ENCODE measurements at places on chromosomes 1 and 21.

GRCh38 chr21:44332383-44332782 is 6.8 kb downstream of the CFAP410 start:
- DNase-seq = no peak

GRCh38 chr1:205500240-205501233 is 3.9 kb upstream of the CDK18 start:
- DNase-seq = no peak

GRCh38 chr1:43867976-43868740 is 65.4 kb upstream of the ARTN start:
- no peak for DNase-seq

DNA sequence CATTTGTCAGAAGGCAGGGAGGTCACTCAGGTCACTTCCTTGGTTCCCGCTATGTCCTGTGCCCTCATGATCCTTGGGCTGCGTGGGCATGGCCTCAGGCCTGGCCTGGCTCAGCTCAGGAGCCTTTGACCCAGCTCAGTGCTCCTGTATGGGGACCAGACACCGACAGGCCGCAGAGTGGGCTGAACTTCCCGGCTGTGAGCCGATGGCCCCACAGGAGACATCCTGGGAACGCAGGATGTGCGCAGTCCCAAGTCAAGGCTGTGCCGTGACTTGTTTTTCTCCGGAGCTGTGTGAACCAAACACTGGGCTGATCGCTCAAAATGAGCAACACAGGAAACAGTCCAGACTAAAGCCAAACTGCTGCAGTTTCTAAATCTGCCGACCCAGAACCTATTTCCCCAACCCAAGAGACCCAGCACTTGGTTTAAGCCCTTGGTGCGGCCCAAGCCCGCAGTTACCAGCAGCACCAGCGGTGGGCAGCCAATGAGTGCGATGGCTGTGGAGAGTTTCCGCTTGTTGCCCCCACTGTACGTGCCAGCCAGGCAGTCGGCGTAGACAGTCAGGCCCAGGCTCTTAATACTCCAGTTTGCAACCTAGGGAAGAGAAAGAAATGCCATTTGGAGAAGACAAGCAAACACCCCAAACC is 92.3 kb upstream of the GCLM start:
- DNase-seq = no peak

DNA sequence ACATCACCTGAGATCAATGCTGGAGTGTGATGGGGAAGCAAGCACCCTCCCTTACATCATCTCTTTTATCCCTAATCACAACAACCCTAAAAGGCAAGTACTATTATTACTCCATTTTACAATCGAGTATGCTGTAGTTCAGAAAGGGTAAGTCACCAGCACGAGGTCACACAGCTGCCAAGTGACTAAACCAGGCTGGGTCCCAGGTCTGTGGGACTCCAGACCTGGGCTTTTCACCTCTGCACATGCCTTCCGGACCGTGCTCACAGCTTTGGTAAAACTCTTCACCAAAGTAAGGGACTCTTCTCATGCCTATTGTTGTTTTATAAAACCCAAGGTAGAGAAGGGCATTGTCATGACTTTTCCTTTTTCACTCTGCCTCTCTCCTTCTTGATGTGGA is 130.9 kb downstream of the DMRTB1 start:
- no peak for DNase-seq

DNA sequence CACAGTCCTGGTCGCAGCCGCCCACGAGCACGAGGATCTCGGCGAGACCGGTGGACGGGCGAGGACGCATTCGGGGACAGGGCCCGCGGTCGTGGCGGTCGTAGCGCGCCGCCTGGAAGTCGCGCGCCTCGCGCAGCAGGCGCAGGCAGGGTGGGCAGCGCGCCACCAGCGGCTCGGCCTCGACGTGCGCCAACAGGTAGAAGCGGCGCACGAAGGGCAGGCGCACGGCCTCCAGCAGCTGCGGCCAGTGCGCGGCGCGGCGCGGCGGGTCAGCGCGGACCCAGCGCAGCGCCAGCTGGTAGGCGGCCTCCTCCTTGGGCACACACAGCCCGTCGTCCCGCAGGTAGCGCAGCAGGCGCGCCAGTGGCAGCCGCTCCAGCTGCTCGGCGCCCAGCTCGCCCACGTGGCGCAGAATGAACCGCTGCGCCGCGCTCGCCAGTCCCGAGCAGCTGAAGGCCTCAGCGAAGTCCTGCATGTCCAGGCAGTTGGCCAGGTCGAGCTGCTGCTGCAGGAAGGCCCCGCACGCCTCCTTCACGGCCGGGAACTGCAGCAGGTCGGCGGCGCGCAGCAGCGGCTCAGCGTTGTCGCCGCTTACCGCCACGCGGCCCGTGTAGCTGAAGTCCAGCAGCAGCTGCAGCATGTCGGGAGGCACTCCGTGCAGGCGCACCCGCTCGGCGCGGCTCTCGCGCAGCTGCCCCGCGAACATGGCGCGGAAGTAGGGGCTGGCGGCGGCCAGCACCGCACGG is 573 bp downstream of the KLHL21 start:
- DNase-seq = peak; percentile 67

DNA sequence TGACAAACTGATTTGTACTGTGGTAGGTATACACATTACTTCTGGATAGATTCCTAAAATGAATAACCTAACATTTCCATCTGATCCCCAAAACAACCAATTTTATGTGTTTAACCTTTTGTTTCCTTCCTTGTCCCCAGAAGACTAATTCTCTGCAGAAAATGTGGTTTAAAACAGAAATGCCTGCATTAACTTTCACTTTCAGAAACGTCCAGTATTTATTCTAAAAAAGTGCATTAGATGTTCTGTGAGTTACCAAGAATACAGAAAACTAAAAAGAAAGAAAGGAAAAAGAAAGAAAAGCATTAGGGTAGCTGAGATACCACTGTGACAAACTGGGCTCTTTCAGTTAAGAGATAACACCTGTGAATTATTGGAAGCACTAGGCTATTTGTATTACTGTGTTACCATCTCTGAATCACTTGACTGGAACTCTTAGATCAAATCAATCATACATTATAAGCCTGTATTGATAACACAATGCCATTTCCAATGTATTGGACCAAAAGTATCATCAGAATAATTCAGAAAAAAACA is 177.7 kb downstream of the NCAM2 start:
- no peak for DNase-seq

DNA sequence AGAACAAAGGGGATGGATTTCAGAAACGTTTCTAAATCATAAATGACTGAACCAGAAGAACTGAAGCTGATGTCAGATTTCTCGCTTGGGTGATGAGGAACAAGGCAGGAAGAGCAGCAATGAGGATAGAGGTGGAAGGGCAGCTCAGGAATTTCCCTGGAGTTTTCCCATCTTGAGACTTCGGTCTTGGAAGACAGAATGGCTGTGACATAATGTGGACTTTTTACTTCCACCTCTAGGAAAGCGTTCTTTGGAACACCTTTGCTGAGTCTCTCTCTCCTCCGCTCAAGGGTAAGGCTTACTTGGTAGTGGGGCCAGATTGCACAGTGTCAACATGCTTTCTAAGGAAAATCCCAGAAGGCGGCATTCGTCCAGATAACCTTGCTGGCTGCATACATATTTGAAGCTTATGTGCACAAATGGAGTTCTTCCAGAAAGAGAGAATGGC is 36.6 kb downstream of the DEGS1 start:
- no peak for DNase-seq

DNA sequence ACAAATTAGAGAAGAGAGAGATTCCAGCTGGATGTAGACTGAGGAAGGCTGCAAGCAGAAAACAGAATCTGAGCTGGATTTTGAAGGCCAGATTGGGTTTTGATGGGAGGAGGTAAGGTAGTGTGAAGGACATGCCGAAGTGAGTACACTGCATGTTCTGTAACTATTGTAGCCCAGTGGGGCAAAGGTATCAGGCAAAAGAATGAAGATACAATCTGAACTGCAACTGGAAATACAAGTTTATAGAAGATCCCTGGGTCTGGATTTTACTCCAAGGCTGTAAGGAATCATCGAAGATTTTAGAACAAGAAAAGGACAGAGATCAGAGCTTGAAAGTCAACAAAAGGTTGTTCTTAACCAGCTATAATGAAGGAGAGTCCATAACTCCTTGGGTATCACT is 382.0 kb downstream of the KCNH1 start:
- DNase-seq = no peak

GRCh38 chr1:212479188-212479587 is 46.5 kb downstream of the NENF start:
- no peak for DNase-seq

GRCh38 chr1:169928438-169929209 is 34.9 kb upstream of the SCYL3 start:
- peak; percentile 36 for DNase-seq

DNA sequence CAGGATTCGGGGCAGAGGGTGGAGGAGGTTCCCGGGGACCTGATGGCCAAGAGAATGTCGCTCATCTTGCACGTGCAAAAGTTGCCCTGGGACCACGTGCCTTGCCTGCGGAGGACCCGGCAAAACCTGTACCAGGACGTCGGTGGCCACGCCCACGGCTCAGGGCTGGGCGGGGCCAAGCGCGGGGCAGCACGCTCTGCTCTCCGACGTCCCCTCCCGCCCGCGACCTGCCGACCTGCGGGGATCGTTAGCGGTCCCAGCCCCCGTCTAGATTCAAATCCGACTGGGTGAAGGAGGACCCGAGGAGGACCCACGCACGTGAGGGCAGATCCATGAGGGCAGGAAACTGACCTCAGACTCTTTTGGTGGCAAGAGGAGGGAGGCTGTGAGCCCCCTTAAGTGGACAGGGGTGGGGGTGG is at the start of gene C1orf167:
C1orf167 (plus strand) TSS at position 206 of the 419 bp plus-strand sequence. CDS start 2,208 bp downstream, outside the sequence.
- no peak for DNase-seq

GRCh38 chr21:34926803-34927467 is 122.2 kb downstream of the RUNX1 start:
- no peak for DNase-seq

DNA sequence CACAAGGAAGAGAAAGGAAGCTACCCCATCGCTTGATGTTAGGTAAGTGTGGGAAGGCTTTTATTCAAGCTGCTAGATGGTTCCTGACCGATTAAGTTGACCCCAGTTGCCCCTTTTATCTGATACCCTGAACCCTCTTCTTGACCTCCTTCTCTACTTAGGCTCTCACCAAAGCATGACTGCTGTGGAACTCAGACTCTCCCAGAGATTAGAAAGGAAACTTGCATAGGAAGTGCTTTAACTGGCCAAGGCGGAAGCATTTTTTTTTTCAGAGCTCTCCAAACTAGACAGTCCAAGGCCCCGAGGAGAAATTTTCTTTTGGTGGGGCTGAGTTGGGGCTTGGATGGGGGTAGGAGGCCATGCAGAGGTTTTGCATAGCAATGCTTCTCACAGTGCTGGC is 101.3 kb upstream of the USP24 start:
- no peak for DNase-seq

GRCh38 chr1:61130338-61131000 is 48.1 kb downstream of the NFIA start:
- no peak for DNase-seq
